ENCODE measurements at places on chromosomes 12 and 14.

DNA sequence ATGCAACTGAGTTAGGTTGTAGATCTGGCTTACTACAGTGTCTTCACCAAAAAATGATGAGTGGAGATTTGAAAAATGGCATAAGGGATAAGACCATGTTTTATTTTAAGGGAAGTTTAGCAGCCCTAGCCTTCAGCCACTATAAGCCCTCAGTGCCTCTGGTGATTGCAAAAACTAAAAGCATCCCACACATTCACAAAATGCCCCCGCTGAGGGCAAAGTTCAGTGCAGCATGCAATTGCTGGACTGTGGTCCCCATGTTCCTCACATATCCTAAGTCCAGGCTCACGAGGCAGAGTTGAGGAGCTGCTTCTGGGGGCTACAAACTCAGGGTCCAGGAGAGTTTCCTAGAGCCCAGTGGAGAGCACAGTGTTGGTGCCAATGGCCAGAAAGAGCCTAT lies 29.6 kb upstream of the NCOR2 start:
- DNase-seq = no peak

DNA sequence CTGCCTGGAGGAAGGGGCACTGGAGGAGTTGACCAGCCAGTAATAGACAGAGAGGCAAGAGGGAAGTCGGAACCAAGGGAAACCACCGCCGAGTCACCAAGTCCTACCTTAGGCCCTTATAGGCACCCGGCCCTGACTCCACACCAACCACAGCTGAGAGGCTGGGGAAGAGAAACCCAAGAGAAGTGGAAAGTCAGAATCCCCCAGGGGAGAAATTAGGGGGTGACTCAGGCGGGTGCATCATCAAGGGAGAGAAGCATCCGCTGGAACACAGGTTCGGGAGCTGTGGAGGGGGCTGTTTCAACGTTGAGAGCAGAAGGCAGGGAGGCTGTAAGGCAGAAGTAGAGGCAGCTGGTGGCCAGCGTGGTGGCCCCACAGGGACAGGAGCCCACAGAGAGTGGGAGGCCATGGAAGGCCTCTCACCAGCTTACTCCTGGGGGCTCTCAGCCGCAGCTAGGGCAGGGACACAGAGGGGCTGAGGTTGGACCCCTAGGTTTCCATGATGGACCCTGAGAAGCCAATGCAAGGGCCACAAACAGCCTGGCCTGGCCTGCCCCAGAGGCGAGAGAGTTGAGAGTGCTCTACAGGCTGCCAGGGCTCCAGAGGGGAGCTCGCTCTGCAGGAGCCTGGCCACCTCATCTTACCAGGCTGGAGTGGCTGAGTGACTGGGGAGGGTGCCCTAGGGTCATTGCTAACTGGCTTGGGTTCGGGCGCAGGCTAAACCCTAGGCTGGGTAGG lies 1.4 kb upstream of the TRMT61A start:
- DNase-seq = no peak

- peak; percentile 91 for DNase-seq
Measured at GRCh38 chr12:6953442-6954315, 2.5 kb downstream of the PTPN6 start.

DNA sequence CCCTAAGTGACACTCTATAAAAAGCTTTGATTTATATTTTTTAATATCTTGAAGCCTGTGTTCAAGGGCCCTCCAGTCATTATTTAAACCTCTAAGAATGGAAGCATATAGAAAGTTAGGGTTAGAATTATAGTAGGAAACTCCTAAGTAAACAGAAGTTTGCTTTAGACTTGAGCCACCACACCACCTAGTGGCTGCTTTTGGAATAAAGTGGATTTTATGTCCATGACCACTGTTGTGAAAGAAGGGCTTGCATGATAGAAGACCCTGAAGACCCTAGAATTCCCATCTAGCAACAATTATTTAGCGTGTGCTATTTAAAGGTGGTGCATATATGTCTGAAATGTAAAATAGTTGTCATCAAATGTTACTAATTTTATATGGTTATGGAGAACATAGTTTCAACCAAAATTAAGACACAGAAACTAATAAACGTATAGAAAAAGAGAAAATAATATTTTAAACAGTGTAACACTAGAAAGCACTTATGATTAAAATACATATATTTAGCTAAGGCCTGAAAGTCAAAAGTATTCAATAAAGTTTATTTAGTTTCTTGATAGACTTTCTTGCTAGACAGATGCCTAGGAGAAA lies 21.3 kb downstream of the LRRIQ1 start:
- DNase-seq = peak; percentile 37

- no peak for DNase-seq
Measured at GRCh38 chr14:78018283-78018682, 151.9 kb upstream of the NRXN3 start.

- no peak for DNase-seq
Measured at GRCh38 chr14:67503331-67503730, 14.8 kb upstream of the TMEM229B start.

- peak; percentile 28 for DNase-seq
Measured at GRCh38 chr14:104794993-104795780, at the start of gene AKT1. TSS of gene AKT1 (minus strand) at chr14:104795748. CDS start at chr14:104792643, 3,105 bp downstream.

DNA sequence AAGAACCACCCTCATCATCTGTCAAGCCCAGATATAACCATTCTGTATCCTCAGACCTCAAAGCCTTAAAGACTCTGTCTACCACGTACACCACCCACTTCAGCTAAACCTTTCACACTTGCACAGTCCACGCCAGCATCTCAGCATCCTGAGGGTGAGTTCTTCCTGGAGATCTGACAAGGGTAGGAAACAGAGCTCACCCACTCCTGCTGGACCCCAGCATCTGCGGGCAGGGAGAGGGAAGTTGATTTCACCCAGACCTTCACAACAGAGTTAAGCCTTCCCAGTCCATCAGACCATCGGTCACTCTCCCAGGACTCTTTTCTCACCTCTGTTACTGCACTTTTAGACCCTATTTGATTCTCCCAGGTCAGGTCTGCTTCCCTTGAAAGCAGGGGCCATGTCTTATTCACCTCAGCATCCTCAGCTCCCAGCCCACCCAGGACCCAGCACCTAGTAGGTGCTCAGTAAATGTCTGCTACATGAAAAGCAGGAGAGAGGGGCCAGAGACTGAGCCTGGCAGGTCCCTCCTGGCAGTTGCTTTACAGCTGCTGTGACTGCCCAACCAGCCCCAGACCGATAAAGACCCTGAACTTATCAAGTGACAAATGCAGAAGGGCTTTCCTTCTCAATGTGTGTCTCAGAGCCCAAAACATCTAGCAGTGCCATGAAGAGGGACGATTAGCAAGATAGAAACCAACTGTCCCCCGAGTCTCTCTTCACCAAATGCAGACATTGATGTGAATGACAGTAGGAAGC lies 34.1 kb downstream of the ANO2 start:
- DNase-seq = no peak

DNA sequence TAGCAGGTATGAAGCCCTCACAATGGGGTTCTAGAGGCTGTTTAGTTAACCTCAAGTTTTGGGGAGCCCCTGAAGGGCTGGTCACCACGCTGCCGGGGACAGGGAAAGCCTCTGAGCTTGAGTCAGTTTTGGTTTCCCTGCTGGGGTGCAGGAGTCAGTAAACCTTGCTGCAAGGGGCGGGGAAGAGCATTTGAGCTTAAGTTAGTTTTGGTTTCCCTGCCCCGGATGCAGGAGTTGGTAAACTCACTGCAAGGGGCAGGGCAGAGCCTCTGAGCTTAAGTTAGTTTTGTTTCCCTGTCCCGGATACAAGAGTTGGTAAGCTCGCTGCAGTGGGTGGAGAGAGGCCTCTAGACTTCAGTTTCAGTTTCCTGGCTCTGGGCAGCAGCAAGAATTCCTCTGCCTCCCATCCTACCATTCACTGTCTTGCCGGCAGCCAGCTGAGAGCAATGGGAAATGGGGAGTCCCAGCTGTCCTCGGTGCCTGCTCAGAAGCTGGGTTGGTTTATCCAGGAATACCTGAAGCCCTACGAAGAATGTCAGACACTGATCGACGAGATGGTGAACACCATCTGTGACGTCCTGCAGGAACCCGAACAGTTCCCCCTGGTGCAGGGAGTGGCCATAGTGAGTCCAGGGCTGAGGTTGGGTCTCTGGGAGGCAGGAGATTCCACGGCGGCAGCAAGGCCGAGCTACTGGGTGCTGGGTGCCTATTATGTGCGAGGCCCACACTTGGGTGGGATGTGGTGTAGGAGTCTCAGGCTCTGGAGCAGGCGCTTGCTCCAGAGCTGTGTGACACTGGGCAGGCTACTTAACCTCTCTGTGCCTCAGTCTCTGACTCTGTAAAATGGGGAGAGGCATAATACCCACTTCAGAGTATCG lies at the start of gene OAS2:
TSS of gene OAS2 (plus strand) at position 357 of the 878 bp plus-strand sequence. CDS start at position 447, 90 bp downstream.
- peak; percentile 93 for DNase-seq

DNA sequence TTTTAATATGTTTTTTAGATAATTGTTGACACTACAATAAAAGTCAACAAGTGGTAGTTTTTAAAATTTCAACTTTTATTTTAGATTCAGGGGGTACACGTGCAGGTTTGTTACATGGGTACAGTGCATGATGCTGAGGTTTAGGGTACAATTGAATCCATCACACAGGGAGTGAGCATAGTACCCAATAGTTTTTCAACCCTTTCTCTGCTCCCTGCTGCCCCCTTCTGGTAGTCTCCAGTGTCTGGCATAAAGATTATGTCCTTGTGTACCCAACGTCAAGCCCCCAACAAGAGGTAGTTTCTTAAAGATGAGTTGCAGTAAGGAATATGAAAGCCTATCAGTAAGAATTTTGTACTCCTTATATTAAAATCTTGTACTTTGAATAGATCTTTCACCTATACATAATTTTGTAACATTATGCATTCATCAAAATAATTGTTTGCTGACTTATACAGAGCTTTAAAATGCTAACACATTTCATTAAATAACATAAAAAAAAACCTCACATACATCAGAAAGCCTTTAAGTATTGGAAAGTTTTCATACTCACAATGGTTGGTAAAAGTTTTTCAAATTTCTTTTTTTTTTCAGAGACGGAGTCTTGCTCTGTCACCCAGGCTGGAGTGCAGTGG lies 5.4 kb upstream of the RALGAPA1 start:
- DNase-seq = peak; percentile 85

GRCh38 chr12:49068879-49069506 lies 786 bp downstream of the RHEBL1 start:
- DNase-seq = no peak

DNA sequence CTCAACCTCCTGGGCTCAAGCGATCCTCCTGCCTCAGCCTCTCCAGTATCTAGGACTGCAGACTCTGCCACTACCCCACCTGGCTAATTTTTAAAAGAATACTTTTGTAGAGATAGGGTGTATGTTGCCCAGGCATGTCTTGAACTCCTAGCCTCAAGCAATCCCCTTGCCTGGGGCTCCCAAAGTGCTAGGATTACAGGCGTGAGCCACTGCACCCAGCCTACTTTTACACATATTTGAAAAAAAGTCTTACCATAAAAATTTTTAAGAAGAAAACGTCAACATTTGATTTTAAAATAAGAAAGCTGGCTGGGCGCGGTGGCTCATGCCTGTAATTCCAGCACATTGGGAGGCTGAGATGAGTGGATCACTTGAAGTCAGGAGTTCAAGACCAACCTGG lies 46.5 kb downstream of the DCAF5 start:
- no peak for DNase-seq

DNA sequence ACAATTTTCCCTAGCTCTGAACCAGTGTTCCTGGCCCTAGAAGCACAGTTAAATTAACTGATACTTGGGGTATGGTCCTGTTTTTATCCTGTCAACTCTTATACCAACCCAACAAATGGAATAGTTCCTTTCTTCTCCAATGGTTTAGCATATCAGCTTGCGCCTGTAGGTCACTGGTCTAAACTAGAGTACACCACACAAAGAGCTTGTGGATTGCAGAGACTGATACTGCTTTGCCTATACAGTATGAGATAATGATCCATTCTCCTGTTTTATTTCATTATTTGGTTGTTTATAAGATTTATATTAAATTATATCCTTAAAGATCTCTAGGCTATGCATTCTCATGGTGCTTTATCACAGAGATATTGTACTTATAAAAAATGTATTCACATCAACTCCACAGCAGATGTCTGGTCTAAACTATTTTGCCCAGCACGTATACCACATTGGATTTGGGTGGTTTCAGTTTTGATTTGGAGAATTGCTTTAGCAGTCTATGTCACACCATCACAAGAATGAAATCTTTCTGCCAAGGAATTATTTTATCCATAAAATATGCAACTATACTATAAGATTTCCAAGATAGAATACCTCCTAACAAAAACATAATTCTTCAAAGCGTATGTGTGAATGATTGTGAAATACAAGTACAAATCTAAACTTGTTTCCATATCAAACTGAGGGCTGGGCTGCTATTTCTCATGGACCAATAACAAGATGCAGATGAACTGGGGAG lies 142.1 kb downstream of the SLC16A7 start:
- no peak for DNase-seq

GRCh38 chr12:94079566-94080340 lies 68.6 kb upstream of the PLXNC1 start:
- DNase-seq = no peak

- no peak for DNase-seq
Measured at GRCh38 chr12:19129122-19129485, 429 bp upstream of the PLEKHA5 start.

GRCh38 chr12:57765003-57765697 lies 1.7 kb downstream of the CYP27B1 start:
- peak; percentile 70 for DNase-seq

DNA sequence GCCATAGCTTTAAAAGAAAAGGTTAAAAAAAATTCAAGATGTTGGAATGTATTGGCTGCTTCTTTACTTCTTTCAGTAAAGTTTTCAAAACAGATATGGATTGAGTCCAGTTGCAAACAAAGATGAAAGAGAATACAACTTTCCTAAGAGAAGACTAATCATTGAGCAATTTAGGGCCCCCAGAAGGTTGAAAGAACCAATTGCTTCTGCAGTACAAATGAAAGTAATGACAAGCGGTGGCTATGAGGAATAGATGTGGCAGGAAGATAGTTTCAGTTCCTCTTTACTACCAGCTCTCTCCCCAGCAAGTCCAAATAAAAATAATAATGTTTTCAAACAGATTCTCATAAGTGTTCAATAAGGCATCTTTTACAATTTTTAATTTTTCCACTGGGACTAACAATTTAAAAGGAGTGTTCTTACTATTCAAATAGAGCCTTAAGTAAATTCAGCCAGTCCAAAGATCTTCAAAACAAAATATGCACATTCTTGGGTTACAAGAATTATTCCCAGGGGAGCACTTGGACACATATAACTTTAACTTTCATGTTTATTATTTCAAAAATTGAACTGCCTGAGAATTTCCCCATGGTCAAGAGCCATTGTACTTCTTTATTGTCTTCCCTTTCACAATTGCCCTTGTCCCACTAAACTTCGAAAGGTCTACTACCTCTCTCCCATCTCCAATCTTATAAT lies 62.3 kb upstream of the PPP1R12A start:
- no peak for DNase-seq

GRCh38 chr14:72745991-72746980 lies 147.6 kb downstream of the DPF3 start:
- DNase-seq = no peak

DNA sequence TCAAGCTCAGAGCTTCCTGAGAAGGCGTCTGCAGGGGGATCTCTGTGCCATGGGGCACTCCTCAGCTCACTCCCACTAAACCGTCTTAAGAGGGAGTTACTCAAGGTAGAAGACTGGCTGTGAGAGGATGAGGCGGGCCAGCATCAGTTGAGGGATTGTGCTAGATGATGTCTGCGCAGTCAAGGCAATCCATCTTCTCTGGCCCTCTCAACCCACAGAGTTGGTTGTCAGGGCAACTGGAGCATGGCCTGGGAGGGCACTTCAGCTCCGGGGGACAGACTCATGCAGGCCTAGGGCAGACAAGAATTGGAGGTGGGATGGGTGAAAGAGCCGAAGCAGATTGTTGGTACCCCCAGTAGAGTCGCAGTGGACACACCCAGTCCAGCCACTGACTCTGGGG lies 9.0 kb downstream of the GSTZ1 start:
- DNase-seq = no peak

All from activated CD4-positive, alpha-beta T cell treated with anti-CD3 and anti-CD28 coated beads, Interleukin-10, Interleukin-2, amounts not matched to agents 100 ng/mL and 50 ng/mL, durations not matched to agents 16 hours and 8 hours (primary cell).